Coronary artery (tissue), 2 donors: ENCODE measurements at places on chromosomes 1 and 21.
A peak's percentile ranks its signal among the peaks of the same experiment; 100 is the strongest.

- DNase-seq = no peak
Measured at GRCh38 chr1:69765951-69766350, 198.2 kb downstream of the LRRC7 start.

DNA sequence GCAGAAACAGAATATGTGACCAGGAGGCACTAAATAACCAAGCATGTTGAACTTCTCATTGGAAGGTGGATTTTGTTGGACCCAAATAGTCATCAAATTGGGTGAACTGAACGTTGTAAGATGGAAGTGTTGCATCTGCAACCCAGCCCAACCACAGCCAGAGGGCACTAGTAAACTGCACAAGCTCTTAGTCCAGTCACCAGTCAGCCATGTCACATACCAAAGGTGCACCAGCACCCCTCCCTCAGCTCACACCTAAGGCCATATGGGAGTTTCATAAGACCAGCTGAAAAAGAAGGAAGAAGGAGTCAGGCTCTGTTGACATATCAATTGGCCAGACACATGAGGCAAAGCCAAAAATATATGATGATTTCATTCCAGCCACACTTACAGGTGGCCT is 481.7 kb upstream of the NR5A2 start:
- DNase-seq = no peak

DNA sequence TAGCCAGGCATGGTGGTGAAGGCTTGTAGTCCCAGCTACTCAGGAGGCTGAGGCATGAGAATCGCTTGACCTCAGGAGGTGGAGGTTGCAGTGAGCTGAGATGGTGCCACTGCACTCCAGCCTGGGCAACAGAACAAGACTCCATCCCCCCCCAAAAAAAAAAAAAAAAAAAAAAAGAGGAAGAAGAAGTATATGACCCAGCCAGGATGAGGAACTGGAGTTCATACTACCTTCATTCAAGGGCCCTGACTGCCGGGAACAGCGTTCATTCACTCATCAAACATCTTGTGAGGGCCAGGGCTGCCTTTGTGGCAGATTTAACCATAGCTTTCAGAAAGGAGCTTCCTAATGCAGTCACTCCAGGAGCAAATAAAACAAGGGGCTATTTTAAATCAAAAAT is 127.6 kb downstream of the MRPS6 start:
- no peak for DNase-seq

GRCh38 chr1:156508205-156508954 is 7.8 kb upstream of the MEF2D start:
- DNase-seq = peak; percentile 89

DNA sequence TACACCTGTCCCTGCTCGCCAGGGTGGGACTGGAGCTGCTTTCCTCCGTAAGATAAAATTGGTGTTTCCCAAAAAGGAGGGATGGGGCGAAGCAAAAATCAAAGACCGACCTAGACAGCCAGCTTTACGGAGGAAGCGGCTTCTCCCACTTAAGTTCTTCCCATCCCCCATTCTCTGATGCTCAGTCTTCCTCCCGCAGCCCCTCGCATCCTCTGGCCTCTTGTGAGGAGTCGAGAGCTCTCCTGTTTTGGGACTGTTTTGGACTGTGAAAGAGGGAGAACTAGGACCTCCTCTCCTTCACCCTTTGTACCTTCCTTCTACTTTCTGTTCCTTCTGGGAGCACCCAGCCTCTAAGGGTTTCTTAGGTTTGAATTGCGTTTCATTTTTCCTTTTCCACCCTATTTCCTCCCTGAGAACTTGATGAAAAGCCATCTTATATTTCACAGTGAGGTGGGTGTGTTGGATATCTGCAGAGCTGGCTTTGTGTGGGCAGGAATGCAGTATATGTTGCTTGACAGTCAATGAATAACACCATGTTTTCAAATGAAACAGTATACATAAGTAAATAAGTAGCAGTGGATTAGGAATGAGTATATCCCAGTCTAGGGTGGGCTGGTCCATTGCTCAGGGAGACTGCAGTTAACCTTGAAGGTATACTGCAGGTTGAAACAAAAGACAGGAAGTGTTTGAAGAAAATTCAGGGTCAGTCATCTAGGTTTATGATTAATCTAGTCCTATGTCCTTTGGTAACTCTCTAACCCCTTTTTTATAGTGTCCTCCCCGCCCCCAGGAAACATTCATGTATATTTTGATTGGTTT is 848 bp downstream of the CTTNBP2NL start:
- DNase-seq = no peak

DNA sequence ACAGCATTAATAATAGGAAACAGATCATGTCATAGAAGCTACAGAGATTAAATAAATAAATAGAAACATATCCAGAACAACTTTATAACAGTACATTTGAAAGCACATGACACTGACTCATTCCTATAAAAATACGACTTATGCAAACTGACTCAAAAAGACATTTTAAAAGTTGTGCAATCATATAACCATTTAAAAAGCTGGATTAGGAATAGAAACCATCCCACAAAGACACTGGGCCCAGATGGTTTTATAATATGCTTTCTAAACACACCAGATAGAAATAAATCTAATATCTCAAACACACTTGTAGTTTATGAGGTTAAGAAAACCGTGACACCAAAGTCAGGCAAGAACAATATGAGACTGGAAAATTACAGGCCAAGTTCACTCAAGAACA is 47.6 kb downstream of the MATN1 start:
- no peak for DNase-seq

DNA sequence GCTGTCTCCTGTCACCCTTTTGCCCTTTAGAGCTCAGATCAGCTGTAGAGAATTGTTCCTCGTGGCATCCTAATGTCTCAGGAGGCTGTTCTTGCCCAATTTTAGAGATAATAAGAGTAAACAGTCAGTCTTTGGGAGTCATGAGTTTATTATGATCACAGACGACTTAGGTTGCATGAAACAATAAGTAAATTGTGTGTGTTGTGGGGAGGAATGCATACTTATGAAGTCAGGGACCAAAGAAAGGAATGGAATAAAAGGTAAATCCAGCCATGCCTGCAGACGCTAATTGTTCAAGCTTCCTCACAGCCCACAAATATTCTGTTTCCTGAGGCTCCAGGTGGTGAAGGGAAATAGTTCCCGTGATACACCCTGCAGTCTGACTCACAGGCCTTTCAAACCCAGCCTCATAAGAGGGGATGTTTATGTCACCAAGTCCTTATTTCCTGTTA is 897 bp downstream of the EPHX4 start:
- no peak for DNase-seq

GRCh38 chr21:46600305-46600704 is 4.6 kb downstream of the S100B start:
- no peak for DNase-seq

- DNase-seq = no peak
Measured at GRCh38 chr1:237133921-237134320, 91.9 kb downstream of the RYR2 start.
